ENCODE measurements at places on chromosomes 7 and 10.

- no peak for DNase-seq
These were observed 473.7 kb upstream of the PODXL start for GRCh38 chr7:132030086-132030568.

DNA sequence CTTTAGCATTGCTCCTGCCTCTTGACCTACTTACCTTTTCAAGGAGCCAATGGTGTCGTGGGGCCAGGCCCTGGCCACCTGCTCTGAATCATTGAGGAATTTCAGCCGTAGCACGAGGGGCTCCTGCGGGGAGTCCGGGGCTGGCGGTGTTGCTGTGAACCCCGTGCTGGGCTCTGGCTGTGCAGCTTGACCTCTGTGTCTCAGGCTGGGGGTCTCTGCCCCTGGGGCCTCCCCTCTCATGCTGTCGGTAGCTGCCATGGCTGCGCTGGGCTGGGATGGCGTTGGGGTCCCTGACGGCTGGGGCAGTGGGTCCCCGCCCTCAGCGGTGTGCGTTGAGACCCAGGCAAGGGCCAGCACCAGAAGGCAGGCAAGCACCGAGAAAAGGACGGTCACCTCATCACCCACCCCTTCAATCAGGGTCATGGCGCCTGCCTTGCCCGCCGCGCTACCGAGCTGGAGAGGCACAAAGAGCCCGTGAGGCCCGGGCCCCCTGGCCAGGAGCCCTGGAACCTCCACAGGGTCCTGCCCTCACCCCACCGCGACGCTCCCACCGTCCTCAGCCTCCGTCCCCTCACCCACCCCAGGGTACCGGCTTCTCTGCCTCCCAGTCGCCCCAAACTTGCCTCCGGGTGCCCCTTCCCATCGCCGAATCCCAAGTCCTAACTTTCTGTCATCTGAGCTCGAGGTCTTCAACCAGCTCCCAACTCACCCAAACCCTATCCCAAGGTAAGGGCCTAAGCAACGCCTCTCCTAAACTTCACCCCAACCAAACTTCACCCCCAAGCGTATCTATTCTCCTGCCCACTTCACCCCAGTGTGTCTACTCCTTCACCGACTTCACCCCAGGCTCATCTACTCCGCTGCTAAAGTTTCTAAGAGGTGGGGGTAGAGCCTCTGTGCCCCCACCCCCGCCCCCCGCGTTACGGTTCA is 887 bp downstream of the TMUB1 start:
- no peak for DNase-seq

GRCh38 chr10:31239961-31240360 is 79.1 kb upstream of the ZEB1 start:
- no peak for DNase-seq

DNA sequence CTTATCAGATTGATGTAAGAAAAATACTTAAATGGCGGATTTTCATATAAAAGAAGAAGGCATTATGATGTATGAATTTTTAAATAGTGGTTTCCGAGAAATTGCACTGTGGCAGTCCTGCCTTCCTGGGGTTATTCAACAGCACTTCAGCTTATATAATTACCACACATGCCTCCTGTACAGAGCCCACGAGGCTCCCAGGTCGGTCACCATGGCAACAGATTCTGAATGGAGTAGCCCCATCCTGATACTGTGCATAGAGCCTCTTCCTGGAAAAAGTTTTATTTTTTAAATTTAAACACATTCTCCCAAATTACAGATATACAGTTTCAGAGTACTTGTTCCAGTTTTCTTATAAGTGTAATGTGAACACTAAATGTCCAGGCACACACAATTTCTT is 15.9 kb upstream of the ASB4 start:
- peak; percentile 26 for DNase-seq

GRCh38 chr7:120774481-120774880 is 83.5 kb downstream of the TSPAN12 start:
- no peak for DNase-seq

DNA sequence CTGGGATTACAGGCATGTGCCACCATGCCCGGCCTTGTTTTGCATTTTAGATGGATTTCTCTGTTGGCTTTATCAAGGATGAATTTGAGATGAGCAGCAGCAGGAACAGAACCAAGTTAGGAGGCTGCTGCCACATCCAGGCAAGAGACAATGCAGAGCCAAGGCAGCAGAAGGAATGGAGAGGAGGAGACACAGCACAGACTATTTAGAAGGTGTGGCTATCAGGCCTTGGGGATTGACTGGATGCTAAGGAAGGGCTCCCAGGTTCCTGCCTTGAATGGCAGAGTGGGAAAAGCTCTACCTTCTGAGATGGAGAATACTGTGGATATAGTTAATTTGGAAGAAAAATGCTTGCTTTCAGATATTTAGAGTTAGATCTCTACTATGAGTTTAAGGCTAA is 484.7 kb upstream of the C7orf33 start:
- DNase-seq: no peak

DNA sequence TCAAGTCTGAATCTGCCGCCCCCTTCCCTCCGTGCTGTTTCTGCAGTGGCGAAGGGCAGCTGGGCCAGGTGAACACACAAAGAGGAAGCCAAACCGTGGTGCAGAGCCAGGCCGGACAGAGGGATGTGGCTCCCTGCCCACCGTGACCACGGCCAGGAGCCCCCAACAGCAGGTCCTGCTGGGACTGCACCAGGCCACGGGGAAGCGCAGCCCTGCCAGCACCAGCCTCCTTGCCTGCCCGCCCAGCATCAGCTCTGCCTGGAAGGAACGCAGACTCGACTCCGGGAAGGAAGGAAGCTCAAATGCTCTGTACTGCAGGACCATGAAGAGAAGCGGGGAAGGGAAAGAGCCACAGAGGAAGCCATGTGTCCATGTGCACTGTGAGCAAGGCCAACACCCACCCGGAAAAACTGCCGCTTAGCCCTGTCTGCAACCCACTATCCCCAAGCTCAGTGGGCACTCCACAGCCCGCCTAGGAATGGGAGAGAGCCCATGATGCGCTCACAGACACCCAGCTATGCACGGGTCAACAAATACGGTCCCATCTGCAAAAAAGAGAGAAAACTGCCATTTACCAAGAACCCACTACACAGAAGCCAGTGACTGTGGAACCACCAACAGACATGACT is 19.0 kb downstream of the GPER1 start:
- no peak for DNase-seq

DNA sequence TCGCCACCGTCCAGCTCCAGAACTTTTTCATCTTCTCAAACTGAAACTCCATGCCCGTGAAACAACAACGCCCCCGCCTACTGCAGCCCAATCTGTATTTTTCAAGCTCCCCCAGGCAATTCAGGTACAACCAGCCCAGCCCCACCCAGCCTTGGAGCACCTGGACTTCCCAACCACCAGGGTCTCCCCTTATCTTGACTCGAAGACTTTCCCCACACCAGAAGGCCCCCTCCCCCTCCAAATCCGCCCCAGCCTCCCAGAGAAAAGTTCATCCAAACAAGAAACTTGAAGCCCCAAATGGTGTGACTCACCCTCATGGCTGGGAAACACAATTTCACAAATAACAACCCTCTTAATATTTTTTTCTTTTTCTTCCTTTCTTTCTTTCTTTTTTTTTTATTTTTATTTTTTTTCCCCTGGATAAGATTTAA is 10.6 kb downstream of the ZCCHC24 start:
- peak; percentile 89 for DNase-seq

GRCh38 chr7:39367943-39368342 is 198.3 kb upstream of the YAE1 start:
- DNase-seq: no peak

Data from choroid plexus epithelial cell (primary cell).